ENCODE measurements at places on chromosomes 2 and 18.

- no peak for DNase-seq
Measured at GRCh38 chr18:57523171-57523956, 63.1 kb downstream of the FECH start.

GRCh38 chr2:119486886-119487285 is 37.4 kb downstream of the SCTR start:
- DNase-seq, result peak; percentile 46

DNA sequence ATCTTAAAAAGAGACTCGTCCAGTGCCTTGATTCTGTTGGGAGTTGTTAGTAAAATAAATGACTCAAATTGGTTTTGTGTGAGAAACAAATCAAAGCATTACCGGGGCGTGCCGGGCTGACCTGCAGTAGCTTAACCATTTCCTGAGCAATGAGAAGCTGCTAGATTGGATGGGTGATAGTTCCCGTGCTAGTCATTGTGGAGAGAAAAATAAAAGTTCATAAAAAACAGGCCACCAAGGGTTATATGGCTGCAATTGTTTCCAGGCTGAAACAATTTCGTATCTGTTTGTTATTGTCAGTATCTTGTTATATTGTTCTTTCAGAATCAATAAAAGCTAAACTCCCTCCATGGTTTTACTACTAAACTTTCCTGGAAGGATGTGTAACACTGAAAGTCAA is 314.4 kb downstream of the MTX2 start:
- peak; percentile 20 for DNase-seq

DNA sequence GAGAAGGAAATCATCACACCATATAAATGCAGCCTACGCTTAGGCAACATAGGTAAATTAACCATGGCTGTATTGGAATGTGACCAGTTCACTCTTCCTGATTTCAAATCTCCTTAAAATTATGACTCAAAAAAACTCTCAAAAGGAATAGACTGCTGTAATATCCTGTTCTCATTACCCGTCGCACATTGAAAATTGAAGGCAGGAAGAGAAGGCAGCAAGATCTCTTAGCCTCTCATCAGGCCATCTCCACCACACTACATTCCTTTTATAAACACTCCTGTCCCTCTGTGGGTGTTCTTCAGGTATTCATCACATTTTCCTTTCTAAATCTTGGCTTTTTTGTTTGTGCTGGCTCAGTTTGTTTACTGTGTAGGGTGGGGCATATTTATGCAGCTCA is 83.2 kb downstream of the PPP1R1C start:
- no peak for DNase-seq

DNA sequence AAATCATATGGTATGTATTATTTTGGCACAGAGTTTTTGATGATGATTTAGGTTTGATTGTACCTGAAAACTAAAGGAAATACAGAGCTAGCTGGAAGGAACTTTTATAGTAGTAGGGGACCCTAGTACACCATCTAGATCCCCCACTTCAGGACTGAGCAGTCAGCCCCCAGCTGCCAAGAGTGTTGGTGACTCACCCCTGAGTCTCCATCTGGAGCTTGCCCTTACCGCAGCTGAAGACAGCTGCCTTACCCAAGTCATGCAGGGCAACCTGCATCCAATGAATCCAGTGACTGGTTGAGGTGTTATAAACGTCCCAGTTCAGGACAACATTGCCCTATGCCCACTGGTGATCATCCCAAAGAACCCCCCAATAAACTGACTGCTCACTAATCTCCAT is 15.3 kb downstream of the PMS1 start:
- peak; percentile 74 for DNase-seq

DNA sequence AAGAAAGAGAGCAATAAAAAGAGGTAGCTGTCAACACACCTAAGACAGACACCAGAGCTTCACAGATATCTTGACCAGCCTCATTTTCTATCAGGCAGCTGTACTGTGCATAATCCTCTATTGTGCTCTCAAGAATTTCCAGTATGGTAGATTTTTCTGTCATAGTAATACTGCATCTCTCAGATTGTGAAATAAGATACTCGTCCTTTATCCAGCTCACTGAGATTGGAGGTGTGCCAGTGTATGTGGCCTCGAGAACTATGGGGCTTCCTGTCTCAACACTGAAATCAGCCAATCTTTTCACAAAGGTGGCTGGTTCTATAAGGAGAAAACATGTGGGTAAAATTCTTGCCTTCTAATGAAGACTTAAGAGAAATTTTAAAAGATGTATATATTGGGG is 88.9 kb downstream of the TTN start:
- DNase-seq, result no peak

GRCh38 chr18:39635966-39636365 is 2070.4 kb upstream of the CELF4 start:
- no peak for DNase-seq

GRCh38 chr2:84526562-84526961 is 10.3 kb downstream of the DNAH6 start:
- DNase-seq, result peak; percentile 16

DNA sequence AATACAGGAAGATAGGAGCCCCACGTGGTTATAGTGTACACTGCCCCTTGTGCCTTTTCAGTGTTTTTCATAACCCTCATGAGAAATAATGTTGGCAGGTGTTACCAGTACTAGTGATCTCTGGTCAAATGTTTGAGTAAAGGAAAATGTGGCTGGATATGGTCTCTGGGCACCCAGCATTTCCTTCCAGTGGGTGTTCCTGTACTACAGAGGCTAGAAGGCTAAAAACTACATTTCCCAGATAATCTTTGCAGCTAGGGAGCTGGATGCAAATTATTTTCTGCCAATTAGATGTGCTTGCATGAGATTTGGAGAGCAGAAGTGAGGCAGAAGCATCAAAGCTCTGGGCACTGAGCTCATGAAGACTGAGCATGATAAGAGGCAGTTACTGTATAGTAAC is 45.1 kb downstream of the KIAA2012 start:
- DNase-seq, result no peak

- DNase-seq, result no peak
Measured at GRCh38 chr18:53935399-53935798, 289.1 kb downstream of the MBD2 start.

DNA sequence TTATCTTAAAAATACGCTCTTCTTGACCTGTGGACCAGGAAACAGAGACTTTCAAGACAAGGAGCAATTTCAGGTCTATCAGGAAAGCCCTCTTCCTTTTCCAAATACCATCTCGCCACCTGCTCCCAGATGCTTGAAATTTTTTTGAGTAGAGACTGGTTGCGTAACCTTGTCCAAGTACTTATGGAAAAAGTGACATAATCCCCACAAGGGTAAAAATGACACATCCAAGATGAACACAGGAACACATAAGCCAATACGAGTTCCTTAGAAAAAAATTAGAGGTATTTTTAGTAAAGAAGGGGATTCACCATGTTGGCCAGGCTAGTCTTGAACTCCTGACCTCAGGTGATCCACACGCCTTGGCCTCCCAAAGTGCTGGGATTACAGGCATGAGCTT is 1.8 kb downstream of the SERPINB13 start:
- no peak for DNase-seq

- no peak for DNase-seq
Measured at GRCh38 chr2:26169681-26170414, 3.0 kb upstream of the GAREM2 start.

- DNase-seq, result no peak
Measured at GRCh38 chr2:61016392-61017002, 1.0 kb upstream of the PEX13 start.

DNA sequence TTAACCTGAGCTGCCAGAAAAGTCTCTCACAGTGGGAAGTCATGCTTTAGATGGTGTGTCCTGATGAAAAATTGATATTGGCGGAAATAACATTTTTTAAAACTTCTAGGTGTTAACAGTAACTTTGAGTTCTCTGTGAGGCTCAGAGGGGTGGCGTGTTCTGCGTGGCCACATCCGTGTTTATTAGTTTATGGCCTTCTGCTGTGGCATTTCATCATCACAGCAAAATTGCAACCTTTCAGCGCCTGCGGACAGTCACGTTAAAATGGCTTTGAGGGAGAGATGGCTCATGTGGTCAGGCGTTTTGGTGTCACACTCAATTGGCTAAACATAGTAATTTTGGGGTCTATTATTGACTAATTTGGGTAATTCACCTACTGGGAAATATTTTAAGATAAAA is 42.4 kb downstream of the KLHL29 start:
- DNase-seq, result no peak

- peak; percentile 43 for DNase-seq
Measured at GRCh38 chr2:120262761-120263428, 10.2 kb downstream of the RALB start.

DNA sequence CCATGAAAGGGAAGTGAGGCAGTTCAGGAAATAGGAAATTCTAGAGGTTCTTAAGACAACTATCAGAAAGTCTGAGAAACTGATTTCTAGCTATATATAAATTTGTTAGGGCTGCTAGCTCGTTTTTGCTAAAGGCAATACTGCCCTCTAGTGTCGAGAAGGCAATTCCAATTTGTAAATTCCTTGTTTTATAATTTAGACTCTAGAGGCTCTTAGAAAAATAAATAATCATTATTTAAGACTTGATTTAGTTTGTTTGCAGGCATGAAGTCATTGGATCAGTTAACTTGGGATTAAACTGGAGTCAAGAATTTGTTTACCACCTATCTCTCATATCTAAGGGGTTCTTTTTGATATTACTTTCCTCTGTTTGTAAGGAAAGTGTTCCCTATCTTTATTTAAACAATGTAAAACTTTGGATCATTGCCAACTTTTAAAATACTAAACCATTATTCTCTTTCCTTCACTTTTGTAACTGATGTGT is 66.2 kb downstream of the ACVR2A start:
- DNase-seq, result peak; percentile 35

DNA sequence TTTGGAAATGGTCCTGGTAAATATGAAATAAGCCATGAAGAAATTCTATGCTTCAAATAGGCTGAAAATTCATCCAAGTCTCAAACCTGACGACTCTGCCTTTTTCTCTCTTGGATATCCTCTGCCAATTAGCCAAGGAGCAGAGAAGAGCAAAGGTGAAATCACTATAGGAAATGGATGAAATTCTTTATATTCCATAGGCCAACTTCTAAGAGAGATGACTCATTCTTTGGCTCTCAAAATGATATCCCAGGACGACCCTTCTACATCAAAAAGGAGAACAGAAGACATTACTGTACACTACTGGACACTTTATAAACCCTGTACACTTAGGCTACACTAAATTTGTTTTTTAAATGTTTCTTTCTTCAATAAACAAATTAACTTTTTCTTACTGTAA is 22.7 kb downstream of the PDE1A start:
- no peak for DNase-seq

DNA sequence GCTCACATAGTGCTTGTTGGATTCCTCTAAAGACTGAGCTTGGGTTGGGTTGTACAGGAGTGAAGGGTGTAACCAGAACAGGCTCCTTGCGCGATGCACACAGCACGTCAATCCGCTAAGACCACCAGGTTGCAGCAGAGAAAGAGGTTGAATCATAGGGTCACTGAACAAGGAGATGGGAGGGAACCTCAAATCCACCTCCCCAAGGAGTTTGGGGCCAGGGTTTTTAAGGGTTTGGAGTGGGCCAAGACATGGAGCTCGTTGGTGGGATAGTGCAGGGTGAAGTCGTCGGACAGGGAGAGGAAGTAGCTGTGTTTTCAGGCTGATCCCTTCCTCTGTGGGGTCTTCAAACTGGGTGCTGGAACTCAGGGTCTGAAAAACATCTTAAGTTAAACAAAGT is 20.8 kb upstream of the MTCL1 start:
- no peak for DNase-seq

GRCh38 chr2:204473224-204473623 is 72.1 kb upstream of the PARD3B start:
- DNase-seq, result no peak

DNA sequence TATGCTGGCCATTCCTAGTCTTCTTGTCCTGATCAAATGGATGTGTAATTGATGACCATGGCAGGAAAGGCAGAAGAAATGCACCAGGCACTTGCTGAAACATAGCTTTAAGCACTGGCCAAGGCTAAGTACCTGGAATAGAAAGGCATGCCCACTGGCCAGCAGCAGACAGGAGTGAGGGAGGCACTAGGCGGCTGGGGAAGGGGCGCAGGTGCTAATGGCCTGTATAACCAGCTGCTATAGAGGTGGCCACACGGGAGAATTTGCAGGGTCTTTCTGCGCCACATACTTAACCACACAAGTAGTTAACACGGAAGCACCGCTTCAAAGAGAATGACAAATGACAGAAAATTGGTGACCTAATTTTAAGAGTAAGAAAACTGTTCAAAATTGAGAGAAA is 66.3 kb upstream of the CHRNA1 start:
- no peak for DNase-seq
